Suppressor macrophage treated with lipopolysaccharide for 1 hour (primary cell): ENCODE measurements at places on chromosomes 3 and 15.

GRCh38 chr3:22156868-22157267, 405.9 kb upstream of the ZNF385D start:
- no peak for DNase-seq

DNA sequence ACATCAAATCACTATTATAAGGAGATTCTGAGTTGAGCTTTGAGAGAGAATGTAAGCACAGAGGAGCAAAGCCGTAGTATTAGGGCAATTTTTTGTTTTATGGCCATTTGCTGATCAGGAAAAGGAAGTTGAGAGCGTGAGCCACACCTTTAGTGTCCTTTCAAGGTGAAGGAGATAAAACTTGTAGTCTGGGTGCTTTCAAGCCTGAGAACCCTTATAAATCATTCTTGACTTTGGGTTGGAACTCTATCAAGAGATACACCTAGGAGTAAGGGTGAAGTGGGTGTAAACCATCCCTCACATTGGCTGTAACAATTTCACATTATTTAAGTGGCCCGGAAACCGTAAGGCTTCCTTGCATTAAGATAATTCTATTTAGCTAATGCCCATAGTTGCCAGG, 122.2 kb downstream of the ATG7 start:
- DNase-seq: no peak

GRCh38 chr3:133827136-133827535, 21.5 kb downstream of the SRPRB start:
- no peak for DNase-seq

DNA sequence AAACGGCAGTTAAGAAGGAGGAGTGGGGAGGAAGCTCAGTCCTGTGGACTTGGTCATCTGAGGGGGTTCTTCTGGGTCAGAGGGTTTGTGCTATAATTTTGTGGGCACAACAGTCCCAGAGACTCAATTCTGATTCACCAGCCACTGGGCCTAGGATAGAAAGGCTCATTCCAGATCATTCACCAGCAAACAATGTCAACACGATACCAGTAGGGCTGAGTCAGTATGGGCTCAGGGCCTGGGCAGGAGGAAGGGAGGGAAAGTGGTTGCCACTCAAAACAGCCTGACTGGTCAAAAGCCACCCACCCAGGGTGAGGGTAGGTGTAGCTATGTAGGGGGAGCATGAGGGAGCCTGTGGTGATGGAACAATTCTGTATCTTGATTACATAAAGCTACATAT, 86.9 kb upstream of the MEX3B start:
- no peak for DNase-seq

- no peak for DNase-seq
Measured at GRCh38 chr3:127476936-127477335, 113.6 kb downstream of the TPRA1 start.

DNA sequence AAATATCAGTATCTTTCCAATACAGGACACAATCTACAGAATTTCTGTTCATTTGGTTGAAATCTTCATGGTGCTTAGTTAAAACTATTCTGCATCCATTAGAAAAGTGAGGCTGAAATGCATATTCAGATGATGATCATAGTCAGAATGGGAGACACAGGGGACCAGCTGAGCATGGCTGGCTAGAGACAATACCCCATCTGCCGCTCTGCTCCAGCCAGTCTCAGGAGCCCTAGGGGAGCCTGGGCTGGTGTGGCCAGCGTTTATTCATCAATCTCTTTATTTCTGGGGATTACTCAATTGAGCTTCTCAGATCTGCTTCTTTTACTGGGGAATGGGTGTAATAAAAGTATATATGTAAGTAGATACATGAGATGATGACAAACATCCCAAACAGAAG, 470.9 kb upstream of the CDIN1 start:
- no peak for DNase-seq

DNA sequence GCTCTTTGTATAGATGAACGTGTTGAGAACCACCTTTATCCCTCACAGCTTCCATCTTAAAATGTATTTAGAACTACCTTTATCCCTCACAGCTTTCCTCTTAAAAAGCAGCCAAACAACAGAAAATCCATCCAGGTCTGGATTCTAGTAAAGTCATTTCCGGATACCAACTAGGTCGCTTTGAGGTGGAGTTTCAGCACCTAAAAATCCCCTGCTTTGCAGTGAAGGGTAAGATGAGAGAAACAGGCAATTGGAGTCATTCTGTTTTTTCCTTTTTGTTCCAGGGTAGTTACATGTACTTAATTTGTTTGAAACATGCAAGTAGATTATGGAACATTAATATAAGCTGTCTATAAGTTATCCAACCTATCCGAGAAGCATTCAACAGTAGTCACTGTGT, 192.0 kb downstream of the UBE2E2 start:
- DNase-seq: no peak

- DNase-seq: no peak
Measured at GRCh38 chr3:12246497-12247163, 42.2 kb upstream of the PPARG start.

- peak; percentile 79 for DNase-seq
Measured at GRCh38 chr3:10695595-10696285, 120.3 kb upstream of the SLC6A11 start.

GRCh38 chr3:31196881-31197364, 302.5 kb upstream of the GADL1 start:
- no peak for DNase-seq

GRCh38 chr15:73901126-73901810, 25.0 kb upstream of the LOXL1 start:
- DNase-seq: no peak

GRCh38 chr15:34049112-34049511, 10.1 kb upstream of the AVEN start:
- DNase-seq: no peak

DNA sequence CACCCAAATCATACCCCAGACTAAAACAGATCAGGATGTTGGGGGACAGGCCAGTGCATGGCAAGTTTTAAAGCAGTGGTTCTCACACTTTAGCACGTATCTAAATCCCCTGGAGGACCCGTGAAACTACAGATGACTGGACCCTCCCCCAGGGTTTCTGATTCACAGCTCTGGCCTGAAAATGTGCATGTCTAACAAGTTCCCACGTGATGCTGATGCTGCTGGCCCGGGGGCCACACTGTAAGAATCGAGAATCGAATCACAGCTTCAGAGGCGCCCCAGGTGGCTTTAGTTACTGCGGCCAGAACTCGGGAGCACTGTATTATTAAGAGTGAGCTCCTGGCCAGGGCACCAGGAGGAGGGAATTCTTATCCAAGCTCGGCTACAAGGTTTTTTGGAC, 11.6 kb downstream of the ADAMTS17 start:
- no peak for DNase-seq

GRCh38 chr15:57198654-57199291, 177.5 kb upstream of the CGNL1 start:
- no peak for DNase-seq

DNA sequence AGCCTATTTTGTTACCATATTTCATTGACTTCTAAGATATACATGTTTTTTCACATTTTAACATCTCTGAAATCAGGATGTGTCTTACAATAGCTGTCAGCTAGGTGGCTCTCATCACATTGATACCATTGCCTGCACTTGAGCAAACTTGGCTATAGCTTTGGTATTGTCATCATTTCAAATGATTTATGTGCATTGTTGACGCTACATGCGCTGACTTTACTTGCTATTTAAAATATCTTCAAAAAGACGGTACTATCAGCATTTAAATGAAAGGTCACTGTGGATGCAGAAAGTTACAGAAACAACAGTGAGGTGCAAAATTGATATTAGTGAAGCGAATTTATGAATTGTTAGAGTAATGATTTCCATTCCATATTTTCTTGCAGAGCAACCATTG, 54.0 kb upstream of the ABHD2 start:
- peak; percentile 24 for DNase-seq

- peak; percentile 8 for DNase-seq
Measured at GRCh38 chr3:155230382-155230781, 63.1 kb downstream of the STRIT1 start.

DNA sequence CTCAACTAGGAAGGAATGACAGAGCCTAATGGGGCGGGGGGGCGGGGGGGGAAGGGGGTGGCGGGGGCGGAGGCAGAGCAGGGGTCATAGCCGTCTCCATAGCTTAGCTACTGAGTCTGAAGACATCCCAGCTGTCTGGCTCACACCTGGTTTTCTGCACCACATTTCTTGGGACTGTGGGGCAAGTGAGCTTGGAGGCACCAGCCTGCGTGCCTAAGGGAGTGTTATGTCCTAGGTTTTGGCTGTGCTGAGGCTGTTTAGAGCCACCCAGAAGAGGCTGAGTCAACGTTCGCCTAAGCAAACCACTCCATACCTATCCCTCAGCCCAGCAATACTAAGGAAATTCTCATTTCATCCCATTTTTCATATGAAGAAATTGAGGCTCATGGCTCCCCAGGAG, 1.4 kb downstream of the IL17RD start:
- DNase-seq: no peak

- DNase-seq: no peak
Measured at GRCh38 chr3:50050361-50050760, 38.4 kb upstream of the RBM5 start.

DNA sequence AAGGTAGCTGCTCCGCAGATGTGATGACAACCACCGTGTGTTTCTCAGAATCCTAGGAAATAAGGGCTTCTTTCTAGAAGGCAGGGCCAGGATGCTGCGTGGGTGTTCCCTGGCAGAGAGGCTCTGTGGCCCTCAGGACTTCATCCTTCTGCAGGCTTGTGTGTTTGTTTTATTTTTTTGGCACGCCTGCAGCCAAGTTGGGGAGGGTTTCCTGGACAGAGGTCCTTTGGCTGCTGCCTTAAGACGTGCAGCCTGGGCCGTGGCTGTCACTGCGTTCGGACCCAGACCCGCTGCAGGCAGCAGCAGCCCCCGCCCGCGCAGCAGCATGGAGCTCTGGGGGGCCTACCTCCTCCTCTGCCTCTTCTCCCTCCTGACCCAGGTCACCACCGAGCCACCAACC, at the start of gene CLEC3B:
Gene CLEC3B (plus strand): TSS at position 266 of the 400 bp plus-strand sequence. CDS start 60 bp downstream, at position 326.
- DNase-seq: no peak

DNA sequence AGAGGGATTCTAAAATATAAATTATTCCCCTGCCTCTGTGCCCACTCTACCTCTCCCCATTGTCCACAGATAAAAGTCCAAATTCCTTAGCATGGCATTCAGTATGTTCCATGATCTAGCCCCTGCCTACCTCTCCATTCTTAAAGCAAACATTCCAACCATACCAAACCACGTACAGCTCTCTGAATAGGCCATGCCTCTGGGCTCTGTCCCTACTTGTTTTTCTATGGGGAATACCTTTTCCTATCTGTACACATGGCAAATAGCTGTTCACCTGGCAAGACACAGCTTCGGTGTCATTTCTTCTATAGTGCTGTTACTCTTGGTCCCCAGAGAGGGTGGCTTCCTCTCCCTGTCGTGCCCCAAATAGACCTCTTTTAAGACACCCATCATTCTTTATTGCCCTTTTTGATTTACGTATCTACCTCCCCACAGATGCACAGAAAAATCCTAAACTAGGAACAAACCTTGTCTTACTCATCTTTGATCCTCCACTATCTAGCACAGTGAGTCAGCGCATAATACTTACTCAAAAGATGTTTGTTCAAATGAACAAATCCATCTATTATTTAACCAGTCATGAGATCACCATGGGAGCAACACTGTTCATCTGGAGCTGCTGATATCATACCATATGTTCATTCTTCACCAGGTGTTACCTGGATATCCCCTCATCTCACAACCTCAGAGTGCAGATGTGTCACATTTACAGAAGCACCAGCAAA, 329.8 kb downstream of the THSD4 start:
- no peak for DNase-seq

GRCh38 chr15:40756938-40757337, 1.9 kb upstream of the RMDN3 start:
- no peak for DNase-seq
